GM12892 (cell line): ENCODE measurements at places on chromosomes 13 and 19.

DNA sequence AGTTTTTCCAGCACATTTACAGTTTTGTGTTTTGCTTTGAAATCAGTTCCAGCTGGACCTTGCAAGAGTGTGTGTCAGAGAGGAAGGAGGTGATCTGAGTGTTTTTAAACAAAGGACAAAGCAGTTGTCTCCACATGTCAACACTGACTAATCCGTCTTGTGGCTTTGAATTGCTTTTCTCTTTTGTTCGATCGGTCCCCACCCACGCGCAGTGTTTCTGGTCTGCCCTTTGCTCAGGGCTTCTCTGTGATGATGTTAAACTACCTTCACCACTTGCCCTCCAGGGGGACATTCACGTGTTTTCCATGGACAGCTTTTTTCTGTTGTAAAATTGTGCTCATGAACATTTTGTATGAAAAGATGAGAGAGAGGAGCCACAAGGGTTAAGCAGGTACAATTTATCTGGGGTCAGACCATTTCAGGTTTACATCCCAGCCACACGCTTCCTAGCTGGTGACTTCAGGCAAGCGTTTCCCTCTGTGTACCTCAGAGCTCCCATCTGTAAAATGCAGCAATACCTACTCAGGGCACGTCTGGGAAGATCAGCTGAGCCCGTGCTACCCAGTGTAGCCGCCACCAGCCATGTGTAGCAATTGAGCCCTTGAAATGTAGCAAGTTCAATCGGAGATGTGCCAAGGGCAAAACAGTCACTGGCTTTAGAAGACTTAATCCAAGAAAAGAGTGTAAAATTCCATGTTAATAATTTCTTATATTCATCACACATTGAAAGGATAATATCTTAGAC lies 13.5 kb upstream of the PLA2G4C start:
- DNase-seq: no peak

GRCh38 chr13:40779796-40780285 lies 8.9 kb upstream of the MRPS31 start:
- no peak for DNase-seq

- DNase-seq: no peak
Observed at GRCh38 chr19:29533578-29534544, 8.1 kb downstream of the VSTM2B start.

- no peak for DNase-seq
Observed at GRCh38 chr19:21308773-21309172, 20.4 kb downstream of the ZNF708 start.

DNA sequence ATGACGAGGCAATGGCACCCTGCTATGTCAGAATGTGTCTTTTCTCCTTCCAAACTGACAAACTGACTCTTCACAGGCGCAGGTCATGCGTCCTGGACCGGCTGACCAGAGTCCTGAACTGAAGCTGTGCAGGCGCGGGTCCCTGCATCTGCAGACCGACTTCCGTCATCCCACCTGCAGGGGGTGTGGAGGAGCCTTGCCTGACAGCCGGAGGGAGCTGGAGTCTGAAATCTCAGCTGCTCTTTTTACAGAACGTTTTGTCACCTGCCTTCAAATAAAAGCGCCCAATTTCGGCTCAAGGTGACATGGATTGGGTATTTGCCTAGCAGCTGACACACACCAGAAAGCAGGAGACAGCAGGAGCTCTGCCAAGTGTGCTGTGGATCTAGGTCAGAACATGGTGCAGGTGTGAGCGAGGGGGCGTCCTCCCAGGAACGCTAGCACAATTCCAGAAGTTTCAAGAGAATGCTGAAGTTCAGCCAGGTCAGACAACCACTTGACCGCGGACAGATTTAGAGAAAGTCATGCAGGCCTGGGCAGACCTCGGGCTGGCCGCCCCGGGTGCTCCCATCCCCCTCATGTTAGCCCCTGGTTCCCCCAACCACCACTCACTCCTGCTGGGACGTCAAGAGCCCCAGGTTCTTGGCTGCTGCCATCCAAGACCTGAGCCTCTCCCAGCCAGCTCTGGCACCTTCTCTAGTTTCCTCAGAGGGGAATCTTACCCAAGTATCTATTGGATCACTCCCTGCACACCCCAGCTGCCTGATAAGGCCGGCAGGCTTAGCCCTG lies 32.8 kb downstream of the ELL start:
- no peak for DNase-seq

DNA sequence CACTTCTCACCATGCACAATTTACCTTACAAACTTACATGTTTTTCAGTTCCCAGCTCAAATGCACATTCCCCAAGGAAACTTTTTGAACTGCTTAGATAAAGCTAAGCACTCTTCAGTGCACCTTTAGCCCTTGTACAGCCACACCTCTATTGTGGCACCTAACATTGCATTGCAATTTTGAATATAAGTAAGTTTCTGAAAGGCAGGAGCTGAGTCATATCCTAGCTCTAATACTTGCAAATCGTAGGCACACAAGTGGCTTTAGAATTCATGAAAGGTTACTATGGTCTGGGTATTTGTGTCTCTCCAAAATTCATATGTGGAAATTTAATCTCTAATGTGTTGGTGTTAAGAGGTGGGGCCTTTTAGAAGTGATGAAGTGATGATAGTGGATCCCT lies 4.9 kb upstream of the ESD start:
- DNase-seq: no peak

DNA sequence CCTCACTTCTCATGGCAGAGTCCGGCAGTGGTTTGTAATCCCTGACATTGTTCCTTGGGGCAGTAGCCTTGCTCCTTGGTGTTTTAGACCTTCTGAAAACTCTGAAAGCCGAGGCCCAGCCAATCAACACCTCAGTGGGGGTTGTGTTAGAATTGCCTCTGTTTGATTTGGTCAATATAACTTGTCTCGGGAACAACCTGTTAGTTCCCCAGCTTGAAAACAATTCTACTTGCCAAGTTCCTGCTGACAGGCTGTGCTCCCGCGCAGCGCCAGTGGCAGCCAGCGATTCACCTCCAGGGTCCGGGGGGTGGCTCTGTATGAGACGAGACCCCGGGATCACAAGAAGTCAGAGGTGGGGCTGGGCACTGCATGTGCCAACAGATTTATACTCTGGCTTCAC lies 81.4 kb upstream of the MEDAG start:
- no peak for DNase-seq

GRCh38 chr13:79973533-79973963 lies 367.4 kb downstream of the SPRY2 start:
- DNase-seq: no peak

DNA sequence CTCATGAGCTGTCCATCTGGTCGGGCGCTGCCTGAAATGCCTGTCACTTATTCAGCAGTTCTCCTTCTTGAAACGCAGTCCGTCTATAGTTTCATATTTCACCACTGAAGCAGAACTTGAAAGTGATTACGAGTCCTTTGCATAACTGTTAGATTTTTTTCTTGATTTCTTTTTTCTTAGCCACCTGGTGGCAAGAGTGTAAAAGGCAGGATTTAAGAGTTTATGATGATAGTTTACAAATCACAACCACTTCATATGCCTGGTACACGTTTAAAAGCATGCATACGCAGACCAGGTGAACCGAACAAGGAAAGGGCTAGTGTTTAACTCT lies 45.8 kb downstream of the GGACT start:
- DNase-seq: no peak

- no peak for DNase-seq
Observed at GRCh38 chr19:1794424-1795172, 17.5 kb downstream of the ATP8B3 start.

GRCh38 chr13:18943721-18944391 lies 237.8 kb downstream of the TUBA3C start:
- DNase-seq: no peak

- peak; percentile 77 for DNase-seq
Observed at GRCh38 chr19:39110263-39110967, 15.2 kb upstream of the PAK4 start.

DNA sequence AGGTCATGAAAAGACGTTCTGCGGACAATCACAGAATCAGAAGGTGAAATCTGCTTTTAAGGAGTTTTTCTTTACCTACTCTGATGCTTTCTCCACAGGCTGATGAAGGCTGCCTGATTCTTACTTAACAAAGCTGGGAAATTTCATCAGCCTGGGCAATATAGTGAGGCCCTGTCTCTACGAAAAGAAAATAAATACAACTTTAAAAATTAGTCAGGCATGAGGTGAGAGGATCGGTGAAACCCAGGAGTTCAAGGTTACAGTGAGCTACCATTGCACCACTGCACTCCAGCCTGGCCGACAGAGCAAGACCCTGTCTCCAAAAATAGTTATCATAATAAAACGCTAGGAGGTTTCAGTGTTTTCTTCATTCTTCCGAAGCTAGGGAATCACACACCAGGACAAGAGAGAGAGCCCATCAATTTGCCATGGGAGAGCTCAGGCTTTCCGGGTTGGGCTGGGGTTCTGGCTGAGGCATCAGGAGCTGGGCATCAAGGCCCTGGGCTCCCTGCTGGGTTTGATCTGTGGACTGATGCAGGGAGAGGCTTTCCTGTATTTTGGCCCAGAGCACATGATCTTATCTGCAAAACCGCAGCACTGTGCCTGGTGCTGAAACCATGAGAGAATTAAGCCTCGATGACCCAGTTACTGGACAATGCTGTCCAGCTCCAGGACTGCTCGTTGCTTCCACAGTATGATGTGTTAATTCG lies 25.1 kb upstream of the CEBPG start:
- DNase-seq: no peak

GRCh38 chr19:14346279-14346678 lies 35.0 kb upstream of the ADGRE5 start:
- DNase-seq: no peak

DNA sequence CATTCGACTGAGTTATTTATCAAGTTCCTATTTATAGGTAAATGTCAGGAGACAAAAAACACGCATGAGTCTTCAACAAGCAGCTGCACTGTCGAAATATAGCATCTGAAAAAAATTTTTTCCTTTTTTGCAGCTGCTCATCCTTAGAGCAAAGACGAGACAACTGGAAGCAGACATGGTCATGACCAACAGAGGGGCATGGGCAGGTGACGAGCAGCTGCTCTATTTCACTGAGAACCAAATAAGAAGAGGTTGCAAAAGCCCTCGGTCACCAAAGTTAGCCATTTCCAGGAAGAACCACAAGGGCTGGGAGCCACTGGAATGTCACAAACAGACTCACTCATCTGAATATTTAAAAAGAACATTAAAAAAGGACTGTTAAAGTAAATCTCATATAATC lies 22.2 kb downstream of the SOHLH2 start:
- no peak for DNase-seq

GRCh38 chr13:48976576-48977285 lies 1.0 kb downstream of the FNDC3A start:
- no peak for DNase-seq

DNA sequence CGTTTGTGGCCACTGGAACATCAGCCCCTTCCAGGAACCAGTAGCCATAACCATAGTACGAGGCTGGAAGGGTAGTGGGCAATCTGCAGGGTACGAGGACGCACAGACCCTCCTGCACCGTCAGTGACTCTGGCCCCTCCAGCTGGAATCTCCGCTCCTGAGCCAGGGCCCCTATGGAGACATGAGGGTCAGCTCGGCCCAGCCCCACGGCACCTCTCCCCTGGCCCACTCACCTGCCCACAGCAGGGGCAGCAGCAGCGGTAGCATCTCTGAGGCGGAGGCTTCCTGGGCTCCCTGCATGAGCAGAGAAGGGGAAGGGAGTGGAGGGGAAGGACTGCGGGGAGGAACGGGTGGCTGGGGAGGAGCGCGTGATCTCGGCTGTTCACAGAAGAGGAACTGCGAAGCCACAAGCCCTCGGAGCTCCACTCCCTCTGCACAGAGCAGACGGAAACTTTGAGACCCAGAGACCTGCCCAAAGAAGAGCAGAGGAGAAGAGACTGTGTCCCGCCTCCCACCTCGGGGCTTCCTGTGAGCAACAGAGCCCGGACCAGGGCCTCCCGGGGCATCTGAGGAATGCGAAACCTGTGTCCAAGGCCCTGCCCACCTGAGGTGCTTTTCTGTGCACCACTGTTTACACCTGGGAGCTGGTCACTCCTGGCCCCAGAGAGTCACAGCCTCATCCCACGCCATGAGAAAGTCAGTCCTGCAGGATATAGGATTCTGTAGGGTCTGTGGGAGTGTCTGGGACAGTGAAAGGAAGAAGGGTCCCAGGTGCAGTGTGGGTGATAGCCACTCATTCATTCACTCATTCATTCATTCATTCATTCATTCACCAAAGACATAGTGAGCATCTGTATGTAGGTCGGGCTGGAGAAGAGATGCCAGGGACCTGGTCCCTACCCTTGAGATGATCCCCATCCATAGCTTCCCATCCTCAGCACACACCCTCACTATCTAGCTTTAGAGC lies at the start of gene SIGLEC6:
Gene SIGLEC6 (minus strand): TSS at position 322 of the 967 bp plus-strand sequence. CDS start 22 bp downstream, at position 300.
- peak; percentile 54 for DNase-seq

- no peak for DNase-seq
Observed at GRCh38 chr19:9782338-9782737, 13.8 kb upstream of the ZNF846 start.

DNA sequence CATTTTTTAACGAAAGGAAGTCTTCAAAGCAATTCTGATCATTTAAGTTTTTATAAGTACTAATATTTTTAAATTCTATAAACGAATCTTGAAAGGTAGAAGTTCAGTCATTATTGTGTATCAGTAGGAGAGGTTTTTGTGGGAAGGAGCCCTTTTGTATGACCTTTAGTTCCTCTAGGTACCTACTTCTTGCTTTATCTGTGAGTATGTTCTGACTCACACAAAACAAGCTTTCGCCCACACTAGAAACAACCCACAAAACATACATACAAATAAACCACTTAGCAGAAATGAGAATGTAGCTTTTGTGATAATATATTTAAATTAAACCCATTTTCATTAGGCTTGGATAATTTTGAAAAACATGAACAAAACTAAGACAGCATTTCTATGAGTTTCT lies 27.8 kb downstream of the ERCC5 start:
- no peak for DNase-seq

DNA sequence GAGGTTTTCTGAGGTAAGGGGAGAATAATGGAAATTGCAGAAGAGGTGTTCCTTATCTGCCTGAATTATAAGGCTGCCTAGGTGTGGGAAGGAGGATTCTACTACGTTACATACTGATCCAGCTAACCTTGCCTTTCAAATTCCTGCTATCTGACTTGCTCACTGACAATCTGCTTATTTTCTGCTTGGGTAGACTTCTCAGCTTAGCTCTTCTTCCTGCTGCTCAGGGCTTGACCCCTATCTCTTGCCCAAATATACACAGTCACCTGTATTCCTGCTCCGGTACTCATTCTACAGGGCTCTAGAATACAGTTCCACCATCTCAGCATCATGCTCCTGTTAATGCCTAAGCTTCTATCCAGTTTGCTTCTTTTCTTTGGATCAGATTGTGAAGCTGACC lies 1607.6 kb downstream of the OLFM4 start:
- DNase-seq: no peak

DNA sequence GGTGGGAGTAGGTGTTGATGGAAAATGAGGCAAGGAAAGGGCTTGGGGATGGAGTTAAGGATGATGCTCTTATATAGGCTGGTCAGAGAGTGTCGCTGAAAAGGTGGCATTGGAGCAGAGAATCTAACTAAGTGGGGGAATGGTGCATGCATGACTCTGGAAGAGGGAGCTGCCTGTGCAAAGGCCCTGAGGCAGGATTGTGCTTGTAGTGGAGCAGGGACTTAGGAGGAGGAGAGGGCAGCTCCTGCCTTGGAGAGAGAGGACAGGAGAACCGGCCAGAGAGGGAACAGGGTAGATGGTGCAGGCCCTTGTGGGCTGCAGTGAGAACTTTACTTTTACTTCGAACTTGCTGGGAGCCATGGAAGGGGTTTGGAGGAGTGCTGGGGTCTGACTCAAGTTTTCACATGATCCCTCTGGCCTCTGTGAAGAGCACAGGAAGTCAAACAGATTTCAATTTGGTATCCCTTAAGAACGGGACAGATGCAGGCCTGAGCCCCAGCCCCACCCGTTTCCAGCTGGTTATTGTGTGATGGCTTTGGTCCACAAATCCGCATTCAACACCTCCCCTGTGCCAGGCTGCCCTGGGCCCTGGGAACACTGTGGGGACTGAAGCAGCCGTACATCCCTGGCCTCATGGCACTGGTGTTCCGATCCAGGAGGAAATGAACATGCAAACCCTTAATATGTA lies 7.0 kb downstream of the AP2A1 start:
- no peak for DNase-seq
